ENCODE measurements at places on chromosomes 16 and 17.
A peak's percentile ranks its signal among the peaks of the same experiment; 100 is the strongest.

DNA sequence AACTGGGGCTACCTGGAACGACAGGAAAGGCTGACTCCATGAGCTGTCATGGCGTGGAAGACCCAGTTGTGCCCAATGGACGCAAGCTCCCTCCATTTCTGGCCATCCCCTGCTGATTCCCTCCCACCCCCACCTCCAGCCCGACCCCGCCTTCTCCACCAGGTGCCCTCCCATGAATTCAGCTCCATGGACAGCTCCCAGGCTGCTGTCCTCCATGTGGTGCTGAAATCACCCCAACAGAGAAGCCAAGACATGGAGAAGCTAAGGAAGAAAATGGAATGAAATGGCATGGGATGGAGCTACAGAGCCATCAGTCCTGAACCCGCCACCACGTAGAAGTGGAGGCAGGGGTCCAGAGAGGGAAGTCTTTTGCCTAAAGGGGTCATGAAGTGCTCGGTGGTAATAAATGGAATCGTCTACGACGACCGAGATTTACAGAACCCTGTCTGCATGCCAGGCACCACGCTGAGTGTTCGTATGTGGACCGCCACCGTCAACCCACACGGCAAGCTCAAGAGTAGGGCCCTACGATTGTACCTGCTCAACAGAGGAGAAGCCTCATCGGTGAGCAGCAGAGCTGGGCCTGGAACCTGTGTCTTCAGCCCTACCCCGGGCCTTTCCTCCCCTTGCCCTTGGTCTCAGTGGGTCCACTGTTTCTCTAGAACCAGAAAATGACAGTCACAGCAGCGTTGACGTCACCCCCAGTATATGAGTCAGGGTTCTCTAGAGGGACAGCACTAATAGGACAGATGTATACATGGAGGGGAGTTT is 9.3 kb upstream of the ZC3H18 start:
- no peak for DNase-seq

- DNase-seq, result no peak
Observed at GRCh38 chr17:71995590-71995989, 125.2 kb upstream of the SOX9 start.

- DNase-seq, result no peak
Observed at GRCh38 chr17:82884970-82885353, 45.1 kb upstream of the ZNF750 start.

- no peak for DNase-seq
Observed at GRCh38 chr16:67387479-67388079, 5.7 kb downstream of the TPPP3 start.

DNA sequence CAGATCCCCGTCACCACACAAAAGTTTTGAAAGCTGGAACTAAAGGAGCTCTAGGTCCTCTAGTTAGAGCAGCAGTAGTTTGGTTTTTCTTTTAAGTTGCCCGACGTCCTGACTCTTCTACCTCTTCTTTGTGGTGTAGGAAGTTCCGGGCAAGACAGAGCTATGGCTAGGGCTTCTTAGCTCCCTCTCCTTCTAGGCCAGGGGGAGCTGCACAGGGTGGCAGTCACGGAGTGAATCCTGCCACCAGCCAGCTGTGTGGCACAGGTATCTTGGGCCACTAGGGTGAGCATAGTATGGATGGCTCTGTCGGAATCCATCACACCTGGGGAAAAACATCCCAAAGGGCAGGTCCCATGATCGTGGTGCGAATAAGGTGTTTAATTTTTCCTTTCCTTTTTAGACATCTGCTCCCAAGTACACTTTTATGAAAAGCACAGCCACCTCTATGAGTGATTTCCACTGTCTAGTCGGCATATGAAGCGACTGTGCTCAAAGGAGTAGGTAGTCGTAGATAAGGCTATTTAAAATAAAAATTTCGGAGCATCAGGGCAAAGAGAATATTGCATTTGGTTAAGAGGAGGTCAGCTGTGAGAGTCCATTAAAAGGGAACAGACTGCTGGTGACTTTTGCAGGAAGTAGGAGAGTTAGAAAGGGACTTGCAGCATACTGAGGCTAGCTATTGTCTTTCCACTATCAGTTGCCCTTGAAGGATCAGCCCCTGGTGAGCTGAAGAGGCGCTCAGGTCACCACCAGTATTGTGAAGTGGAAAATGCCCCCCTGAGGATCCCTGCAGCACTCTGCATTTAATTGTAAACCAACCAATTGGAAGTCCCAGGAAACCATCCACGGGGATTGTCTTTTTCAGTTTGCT is 2.1 kb downstream of the PRKCA start:
- no peak for DNase-seq

- DNase-seq, result peak; percentile 65
Observed at GRCh38 chr17:14950216-14950615, 314.9 kb downstream of the PMP22 start.

GRCh38 chr17:28956112-28956511 is 4.8 kb upstream of the PHF12 start:
- no peak for DNase-seq

- no peak for DNase-seq
Observed at GRCh38 chr16:921321-921905, 49.4 kb downstream of the LMF1 start.

GRCh38 chr17:51997723-51998122 is 160.8 kb downstream of the CA10 start:
- DNase-seq, result no peak

DNA sequence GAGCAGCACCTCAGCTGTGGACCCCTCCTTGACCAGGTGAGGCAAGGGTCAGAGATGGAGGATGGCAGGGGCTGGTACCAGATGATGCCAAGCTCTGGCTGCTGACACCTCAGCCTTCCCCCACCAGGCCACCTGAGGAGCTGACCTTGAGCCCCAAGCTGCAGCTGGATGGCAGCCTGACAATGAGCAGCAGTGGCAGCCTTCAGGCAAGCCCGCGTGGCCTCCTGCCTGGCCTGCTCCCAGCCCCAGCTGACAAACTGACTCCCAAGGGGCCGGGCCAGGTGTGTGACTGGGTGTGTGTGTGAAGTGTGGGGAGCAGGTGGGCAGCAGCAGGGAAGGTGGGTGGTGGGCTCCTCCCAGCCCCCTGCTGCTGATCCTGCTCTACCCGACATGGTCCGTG is 4.7 kb upstream of the NRN1L start:
- no peak for DNase-seq

DNA sequence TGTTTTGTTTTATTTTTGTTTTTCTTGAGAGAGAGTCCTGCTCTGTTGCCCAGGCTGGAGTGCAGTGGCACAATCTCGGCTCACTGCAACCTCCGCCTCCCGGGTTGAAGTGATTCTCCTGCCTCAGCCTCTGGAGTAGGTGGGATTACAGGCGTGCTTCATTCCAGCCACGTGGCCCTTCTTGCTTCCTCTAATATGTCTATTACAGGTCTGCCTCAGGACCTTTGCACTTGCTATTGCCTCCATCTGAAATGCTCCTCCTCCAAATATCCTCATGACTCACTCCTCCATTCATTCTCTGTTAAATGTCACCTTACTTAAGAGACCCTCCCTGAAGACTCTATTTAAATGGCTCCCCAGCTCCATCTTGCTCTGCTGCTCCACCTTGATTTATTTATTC is 39.0 kb downstream of the LYRM9 start:
- no peak for DNase-seq

DNA sequence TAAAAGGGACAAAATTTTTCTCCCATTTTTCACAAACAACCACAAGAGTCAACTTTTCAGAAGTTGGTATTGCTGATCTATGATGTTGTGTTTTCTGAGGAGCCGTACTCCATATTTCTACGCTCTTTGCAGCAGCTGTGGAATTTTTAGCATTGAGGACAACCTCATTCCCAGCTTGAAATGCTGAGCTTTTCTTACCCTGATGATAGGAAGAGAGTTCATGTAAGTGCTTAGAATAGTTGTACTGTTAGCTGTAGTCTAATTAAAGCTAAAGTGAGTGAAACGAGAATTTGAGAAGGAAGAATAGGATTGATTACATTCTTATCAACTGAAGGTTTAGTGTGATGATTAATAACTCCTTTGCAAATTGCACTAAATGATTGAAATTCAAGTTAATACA is 72.3 kb downstream of the NF1 start:
- no peak for DNase-seq

DNA sequence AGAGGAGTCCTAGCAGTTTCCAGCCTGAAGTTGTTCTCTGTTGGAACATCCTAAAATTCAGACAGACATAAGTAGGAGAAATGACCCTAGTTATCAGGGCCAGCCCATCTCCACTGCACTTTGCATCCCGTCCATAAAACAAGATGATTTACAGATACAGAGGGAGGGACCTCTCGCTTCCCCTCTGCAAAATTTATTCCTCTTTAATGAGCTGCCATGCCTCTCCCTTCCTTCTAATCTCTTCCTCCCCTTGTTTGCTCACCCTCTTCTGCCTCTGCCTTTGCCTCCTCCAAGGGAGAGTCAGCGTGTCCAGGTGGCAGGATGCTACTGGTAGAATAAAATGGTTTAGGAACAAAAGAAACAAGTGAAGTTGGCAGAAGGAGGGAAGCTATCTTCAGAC is 351.3 kb downstream of the SOX9 start:
- no peak for DNase-seq

GRCh38 chr16:80260906-80261311 is 279.9 kb upstream of the DYNLRB2 start:
- DNase-seq, result no peak

GRCh38 chr17:44559634-44560554 is 2.6 kb downstream of the FZD2 start:
- DNase-seq, result no peak

DNA sequence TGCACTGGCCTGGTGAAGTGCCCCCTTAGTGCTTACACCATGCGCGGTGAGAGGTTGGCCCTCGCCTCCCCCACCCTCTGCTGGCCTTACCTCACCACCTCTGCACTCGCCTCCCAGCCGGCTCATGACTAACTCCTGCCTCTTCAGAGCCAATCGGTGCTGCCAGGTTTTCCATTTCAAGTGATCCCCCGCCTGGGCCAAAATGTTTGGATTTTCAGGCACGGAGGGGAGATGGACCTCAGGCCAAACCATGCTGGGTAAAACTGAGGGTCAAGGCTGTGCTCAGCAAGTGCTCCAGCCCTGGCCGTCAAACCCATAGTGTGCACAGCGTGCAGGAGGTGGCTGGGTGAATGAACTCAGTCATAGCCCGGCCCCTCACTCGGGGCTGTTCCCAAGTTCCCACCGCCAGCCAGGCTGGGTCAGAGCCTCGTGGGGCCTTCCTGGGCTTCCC is 175.4 kb downstream of the SEC14L1 start:
- no peak for DNase-seq

GRCh38 chr16:78571898-78572358 is 472.5 kb downstream of the WWOX start:
- no peak for DNase-seq

GRCh38 chr17:7058831-7059447 is 15.0 kb upstream of the SLC16A11 start:
- DNase-seq, result no peak

DNA sequence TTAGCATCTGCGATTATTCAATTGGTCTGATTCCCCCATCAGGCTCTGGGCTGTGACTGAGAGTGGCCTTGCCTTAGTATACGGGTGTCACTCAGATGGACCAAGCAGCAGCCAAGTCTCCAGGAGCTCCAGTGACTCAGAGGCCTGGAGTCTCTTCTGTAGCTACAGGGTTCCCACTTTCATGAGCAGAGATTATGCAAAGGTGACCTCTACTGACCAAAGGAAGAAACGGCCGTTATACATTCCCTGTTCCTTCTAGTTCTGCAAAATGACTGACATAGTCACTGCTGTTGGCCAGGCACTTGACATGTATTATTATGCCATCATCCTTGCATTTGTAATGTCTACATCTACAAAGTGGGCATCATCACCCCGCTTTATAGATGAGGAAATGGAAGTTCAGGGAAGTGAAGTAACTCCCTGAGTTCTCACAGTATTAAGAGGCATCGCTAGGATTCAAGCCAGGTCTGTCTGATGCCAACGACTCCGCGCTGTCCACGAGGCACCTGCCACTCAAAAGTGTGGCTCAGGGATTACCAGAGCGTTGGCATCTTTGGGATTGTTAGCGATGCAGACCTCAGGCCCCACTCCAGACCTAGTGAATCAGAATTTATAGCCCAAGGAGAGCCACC is 23.3 kb downstream of the SLC38A7 start:
- peak; percentile 56 for DNase-seq

Measured in AG04449 (cell line).